ENCODE measurements at places on chromosomes 5 and 9. TPM values are rescaled to one million over a fixed set of nuclear protein-coding genes. Genes with fewer than 3 reads are reported as not detected.

TLE1 gene
- total RNA-seq = 0.74 TPM

ADAMTS2 gene
- not detected for total RNA-seq

GABBR2 gene
- total RNA-seq = not detected

ZFAND5 gene
- total RNA-seq = 291 TPM

ZBED3 gene
- total RNA-seq = 0.59 TPM

SLC46A2 gene
- not detected for total RNA-seq

PCDHA10 gene
- total RNA-seq = not detected

TOR2A gene
- 11.9 TPM for total RNA-seq

DOLPP1 gene
- 3.9 TPM for total RNA-seq

QRFP gene
- total RNA-seq = not detected

KLF4 gene
- 4.0 TPM for total RNA-seq

TIMD4 gene
- total RNA-seq = 5.1 TPM

NR5A1 gene
- total RNA-seq = not detected

Measured in CD4-positive, CD25-positive, alpha-beta regulatory T cell (primary cell).